ENCODE measurements at places on chromosomes 11 and 22.

DNA sequence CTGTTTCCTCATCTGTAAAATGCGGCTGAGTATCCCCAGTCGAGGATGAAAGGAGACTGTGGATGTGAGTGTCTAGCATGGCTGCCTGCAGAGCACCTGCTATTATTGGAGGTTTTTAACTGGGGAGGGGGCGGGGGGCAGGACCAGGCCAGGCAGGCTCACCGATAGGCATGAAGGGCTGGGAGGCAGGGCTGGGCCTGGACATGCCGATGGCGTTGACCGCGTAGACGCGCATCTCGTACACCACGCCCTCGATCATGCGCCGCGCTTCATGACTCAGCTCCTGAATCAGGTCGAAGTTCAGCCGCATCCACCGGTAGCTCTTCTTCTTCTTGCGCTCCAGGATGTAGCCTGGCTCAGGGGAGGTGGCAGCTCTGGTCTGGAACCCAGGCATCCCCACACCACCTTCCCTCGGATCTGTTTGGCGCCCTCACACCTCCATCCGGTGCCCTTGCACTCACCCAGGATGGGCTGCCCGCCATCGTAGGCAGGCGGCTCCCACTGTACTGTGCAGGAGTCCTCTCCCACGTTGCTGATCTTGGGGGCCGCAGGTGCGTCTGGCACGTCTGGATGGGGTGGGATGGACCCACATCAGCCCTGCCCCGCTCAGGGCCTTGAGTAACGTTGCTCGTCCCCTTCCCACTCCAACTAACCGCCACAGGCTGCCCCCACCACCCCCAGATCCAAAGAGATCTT is 15.1 kb downstream of the MYBPC3 start:
- DNase-seq = no peak

GRCh38 chr11:24593332-24593731 is 96.5 kb downstream of the LUZP2 start:
- DNase-seq = no peak

- DNase-seq = no peak
These were observed at the start of gene C1QTNF5 for GRCh38 chr11:119340335-119341221. Gene C1QTNF5 (minus strand): TSS chr11:119340883. CDS start chr11:119340397, 486 bp downstream.

DNA sequence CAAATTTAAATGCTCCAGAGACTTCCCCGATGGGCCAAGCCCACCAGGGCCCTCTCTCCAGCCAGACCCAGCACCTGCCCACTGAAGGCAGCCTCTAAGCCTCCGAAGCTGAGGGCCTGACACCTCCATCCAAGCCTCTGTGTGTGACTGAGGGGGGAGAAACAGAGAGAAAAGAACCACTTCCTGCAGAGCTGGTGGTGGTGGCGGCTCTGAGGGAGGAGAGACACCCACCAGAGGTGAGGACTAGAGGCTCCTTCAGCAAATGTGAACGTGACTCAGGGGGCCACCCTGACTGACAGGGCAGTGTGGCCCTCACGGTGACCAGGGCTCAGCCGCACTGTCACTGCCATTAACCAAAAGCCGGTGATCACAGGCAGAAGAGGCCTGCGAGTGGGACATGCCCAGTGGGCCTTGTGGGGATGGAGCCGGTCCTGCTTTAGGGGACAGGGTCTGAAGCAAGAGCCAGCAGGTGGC is 31.0 kb upstream of the CD5 start:
- peak; percentile 65 for DNase-seq

DNA sequence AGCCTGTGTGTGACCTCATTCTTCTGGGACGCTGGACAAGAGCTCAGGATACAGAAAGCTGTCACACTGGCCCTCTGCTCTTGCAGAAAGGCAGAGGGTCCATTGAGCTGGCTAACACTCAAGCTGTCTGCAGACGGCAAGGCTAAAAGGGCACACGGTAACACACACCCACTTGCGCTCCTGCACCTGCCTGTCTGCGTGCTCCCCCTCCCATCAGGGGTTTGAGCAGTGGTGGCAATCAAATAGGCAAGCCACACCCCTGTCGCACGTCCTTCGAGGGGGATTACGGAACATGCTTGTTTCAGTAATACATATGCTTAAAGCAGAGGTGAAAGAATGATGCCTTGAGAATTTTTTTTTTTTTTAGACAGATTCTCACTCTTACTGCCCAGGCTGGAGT is 7.1 kb upstream of the QSER1 start:
- no peak for DNase-seq

DNA sequence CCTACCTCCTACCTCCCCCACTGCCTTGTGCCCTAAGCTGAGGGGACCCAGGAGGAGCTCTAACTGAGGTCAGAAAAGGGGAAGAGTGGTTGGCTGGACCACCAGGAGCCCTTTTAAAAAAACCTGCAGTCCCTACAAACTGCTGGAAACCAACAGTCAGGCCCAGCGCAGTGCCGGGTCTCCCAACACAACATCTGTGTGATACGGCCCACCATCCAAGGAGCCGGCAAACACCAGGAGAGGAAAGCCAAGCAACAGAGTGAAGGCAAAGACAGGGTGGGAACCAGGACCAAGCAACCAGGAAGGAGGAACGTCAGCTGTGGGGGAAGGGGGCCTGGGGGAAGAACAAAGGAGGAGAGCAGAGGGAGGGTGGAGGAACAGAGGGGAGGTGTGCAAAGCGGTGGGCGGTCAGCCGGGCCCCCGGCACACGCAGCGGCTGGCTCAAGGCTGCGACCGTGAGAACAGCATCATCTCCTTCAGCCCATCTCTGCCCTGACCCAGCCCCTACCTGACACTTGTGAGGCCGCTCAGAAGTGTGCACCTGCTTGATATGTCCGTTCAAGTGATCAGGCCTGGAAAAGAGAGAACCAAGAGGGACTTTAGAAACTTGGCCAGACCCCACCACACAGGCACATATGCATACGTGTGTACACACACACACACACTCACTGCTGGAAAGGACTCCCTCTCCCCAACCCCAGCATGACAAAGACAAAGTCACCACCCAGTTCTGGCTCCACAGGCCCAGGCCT is 3.6 kb downstream of the PATZ1 start:
- peak; percentile 28 for DNase-seq

- no peak for DNase-seq
These were observed 636.0 kb upstream of the ANO5 start for GRCh38 chr11:21556926-21557325.

DNA sequence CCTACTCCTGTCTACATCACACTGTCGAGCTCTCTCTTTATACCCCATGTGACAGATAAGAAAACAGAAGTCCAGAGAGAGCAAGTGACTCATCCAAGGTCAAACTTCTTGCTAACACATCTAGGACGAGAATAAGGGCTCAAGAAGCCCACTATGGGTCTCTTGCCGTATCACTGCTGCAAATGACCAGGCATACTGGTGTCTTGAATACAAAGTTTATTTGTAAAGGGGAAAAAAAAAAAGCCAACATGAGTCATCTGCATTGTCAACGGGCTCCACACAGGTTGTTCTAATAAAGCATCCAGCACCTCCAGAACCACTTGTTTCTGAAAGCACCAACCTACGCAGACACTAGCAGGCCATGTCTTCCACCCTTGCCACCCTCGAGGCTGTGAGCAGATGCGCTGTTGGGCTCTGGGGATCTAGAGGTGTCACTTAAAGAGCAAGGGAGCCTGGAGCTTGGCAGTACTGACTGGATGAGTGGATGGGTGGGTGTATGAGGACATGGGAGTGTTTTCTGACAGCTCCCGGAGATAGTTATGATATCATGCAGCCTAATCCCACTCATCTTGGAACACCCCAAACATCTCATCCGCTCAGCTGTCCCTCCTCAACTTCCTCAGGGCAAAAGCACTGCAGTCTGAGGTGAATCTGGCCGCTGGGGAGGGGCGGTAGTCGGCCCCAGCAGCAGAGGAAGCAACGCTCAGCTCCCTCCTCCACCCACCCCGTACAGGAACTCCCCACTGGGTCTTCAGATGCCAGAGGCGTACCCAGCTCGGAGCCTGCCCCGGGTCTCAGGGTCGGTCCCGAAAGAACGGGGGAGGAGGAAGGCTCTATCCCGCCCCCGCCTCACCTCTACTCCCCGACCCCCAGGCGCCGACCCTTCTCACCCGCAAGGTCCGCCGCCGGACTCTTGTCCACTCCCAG is 1.0 kb downstream of the SMCO4 start:
- DNase-seq = peak; percentile 22

DNA sequence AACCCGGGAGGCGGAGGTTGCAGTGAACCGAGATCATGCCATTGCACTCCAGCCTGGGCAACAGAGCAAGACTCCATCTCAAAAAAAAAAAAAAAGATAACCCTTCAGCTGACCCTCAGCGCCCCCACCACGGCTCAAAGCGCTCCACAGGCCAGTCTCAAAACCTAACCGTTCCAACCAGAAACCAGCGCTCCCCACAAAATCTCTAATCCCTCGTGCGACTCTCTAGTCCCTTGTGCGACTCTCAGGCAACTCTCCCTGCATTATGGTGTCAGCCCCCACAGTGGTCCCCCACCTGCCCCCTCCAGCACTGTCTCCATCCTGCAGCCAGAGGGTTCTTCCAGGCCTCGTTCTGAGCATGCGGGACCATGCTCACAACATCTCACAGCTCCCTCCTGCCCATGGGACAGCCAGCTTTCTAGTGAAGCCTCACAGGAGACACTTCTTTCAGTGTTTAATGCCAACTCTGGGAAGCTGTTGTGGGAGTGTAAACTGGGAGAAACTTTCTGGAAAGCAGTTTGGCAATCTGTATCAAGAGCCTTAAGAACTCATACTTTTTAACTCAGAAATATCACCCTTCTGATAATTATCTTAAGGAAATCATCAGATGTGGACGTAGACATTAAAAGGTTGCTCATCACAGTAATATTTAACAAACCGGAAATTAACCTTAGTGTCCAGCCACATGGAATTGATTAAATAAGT is 4.2 kb upstream of the RASGRP2 start:
- DNase-seq = no peak

- DNase-seq = no peak
These were observed 15.1 kb downstream of the MTMR2 start for GRCh38 chr11:95908826-95909225.

- no peak for DNase-seq
These were observed 20.5 kb upstream of the CLPB start for GRCh38 chr11:72454791-72455190.

DNA sequence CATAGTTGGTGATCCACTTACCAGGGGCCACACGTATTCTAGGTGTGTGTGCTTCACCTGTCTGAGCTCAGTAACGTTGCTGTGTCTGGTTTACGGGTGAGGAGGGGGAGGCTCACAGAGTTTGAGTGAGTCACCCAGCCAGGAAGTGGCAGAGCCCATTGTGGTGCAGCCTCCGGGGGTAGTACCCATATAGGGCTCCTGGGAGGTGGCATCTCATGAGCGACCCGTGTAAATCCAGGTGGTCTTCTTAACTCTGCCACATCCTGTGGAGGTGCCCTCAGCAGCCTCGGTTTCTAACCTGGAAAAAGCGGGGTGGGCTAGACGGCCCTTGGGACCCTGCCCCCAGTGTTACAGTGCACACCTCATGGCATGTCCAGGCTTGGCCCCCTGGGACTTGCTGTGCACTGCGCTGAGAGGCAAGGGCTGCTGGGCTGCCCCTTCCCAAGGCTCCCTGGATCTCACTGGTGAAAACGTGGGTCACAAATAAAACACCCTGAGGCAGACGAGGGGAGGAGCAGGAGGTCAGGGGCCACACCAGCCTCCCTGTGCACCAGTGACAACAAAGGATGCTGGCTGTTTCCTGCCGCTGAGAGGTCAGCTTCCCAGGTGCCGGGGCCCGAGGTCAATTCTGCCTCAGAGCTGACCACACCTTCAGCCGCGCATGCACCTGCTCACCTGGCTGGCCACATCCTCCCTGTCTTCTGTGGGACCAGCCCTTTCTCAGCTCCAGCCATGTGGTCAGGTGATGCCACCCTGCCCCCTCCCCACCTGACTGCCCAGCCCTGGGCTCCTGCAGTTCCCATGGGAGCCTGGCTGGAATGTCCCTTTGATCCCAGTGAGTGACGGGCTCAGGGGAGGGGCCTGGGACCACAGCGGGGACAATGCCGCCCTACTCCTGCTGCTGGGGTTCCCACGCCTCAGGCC is 305.1 kb downstream of the CTTN start:
- DNase-seq = no peak

DNA sequence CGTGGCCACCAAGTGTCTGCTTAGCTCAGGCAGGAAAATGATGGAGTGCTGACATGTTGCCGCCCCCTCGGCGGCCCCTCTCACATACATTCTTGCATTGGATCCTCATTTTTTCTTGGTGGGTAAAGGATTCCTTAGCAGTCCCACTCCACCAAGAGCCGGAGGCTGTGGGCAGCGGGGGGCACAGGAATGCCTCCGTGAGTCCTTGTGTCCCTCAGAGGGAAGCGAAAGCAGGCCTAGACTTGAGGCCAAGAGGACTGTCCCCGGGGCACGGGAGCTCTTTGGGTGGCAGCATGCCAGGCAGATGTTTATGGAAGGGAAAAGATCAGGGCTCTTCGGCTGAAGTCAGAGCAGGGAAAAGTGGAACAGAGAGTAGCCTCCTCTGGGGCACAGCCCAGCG is 21.6 kb downstream of the LRFN4 start:
- DNase-seq = no peak

GRCh38 chr11:124454552-124454951 is 9.1 kb upstream of the OR8B8 start:
- DNase-seq = no peak

DNA sequence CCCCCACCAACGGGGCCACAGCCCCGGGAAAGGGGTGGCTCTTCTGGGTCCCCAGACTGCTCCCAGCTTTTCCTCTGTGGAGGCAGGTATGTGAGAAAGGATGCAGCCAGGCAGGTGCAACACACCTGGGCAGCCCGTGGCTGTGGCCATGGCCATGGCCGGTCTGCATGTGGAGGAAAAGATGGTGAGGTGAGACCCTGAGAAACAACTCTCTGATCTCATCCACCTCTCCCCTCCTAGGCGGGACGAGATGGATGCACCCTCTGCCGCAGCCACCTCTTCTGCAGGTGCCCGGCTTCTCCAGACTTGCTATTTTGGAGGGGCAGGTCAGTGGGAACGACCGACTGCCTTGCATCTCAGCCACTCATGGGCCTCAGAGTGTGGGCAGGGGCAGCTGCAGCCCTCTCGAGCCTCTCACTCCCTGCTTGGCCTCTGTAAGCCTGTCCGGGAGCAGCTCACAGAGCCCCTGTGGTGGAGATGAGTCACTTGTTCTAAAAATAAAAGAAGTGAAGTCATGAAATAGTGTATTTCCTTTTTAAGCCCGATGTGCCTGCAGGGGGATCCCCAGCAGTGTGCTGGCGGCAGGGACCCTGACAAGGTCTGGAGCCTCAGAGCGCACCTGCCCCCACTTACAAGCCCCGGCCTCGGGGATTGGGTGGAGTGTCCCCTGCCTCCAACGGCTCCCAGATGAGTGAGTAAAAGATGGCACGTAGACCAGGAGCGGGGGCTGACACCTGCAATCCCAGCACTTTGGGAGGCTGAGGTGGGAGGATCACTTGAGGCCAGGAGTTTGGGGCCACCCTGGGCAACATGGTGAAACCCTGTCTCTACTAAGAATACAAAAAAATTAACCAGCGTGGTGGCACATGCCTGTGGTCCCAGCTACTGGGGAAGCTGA is 10.7 kb downstream of the SMIM38 start:
- DNase-seq = peak; percentile 69

DNA sequence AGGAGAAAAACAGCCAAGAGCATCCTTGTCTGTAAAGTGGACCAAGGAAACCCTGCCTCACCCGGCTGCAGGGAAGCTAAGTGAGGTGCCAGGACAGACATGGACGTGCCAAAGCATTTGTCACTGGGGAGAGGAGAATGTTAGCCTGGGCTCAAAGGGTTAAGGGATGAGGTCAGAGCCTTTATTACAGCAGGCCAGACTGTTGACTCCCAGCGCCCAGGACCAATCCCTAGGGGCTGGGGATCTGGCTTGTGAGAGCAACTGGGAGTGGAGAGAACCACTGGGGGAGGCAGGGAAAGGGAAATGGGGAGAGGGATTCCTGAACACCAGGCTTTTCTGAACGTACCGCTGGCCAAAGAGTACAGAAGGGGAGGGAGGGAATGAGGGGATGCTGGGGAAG is 2.6 kb downstream of the CHRM1 start:
- no peak for DNase-seq

- DNase-seq = no peak
These were observed 2.8 kb upstream of the UPK2 start for GRCh38 chr11:118953265-118953664.
